Hepatocyte (in vitro differentiated cells): ENCODE measurements at places on chromosomes 7 and 10. TPM values are rescaled to one million over a fixed set of nuclear protein-coding genes. Genes with fewer than 3 reads are reported as not detected.

GRCh38 chr7:137695942-137696341, 150.8 kb downstream of the DGKI start:
- DNase-seq, result peak; percentile 23
- no peaks in the 10 kb centered on the region for H3K36me3 ChIP-seq
- no peak overlapping the region for H3K27ac ChIP-seq

- H3K36me3 ChIP-seq, result no peaks in the 10 kb centered on the region
- H3K4me3 ChIP-seq, result no peak overlapping the region
- H3K27me3 ChIP-seq, result no peaks in the 10 kb centered on the region
- H3K4me1 ChIP-seq, result peaks cover 7% of the 10 kb centered on the region
These were observed 26.4 kb downstream of the AUTS2 start for GRCh38 chr7:69624435-69625230.

GRCh38 chr10:30737931-30738391, 108.4 kb upstream of the LYZL2 start:
- no peak for DNase-seq
- H3K27me3 ChIP-seq, result no peaks in the 10 kb centered on the region
- no peaks in the 10 kb centered on the region for H3K36me3 ChIP-seq

STRIP2 gene
- 1.1 and 1.4 TPM in 2 replicates for total RNA-seq

ITGA8 gene
- 16.8 and 17.3 TPM in 2 replicates for total RNA-seq

ALOX5 gene
- 3.5 and 5.0 TPM in 2 replicates for total RNA-seq

SP8 gene
- 0.12 and 1.0 TPM in 2 replicates for total RNA-seq

SPDYE11 gene
- total RNA-seq, result 0.07 TPM in 1 of 2 replicates, not detected in the other

- H3K36me3 ChIP-seq, result no peaks in the 10 kb centered on the region
- no peak overlapping the region for H3K4me3 ChIP-seq
- H3K27ac ChIP-seq, result no peak overlapping the region
- H3K4me1 ChIP-seq, result peaks cover 6% of the 10 kb centered on the region
- no peak for DNase-seq
These were observed 40.9 kb upstream of the GATA3 start for GRCh38 chr10:8013619-8014018.

RTKN2 gene
- total RNA-seq, result 5.3 and 6.6 TPM in 2 replicates

- no peaks in the 10 kb centered on the region for H3K36me3 ChIP-seq
- DNase-seq, result no peak
- no peaks in the 10 kb centered on the region for H3K27me3 ChIP-seq
- no peak overlapping the region for H3K4me3 ChIP-seq
- no peak overlapping the region for H3K27ac ChIP-seq
- H3K4me1 ChIP-seq, result no peaks in the 10 kb centered on the region
These were observed 898.1 kb downstream of the XPNPEP1 start for GRCh38 chr10:109025172-109025571.

DNA sequence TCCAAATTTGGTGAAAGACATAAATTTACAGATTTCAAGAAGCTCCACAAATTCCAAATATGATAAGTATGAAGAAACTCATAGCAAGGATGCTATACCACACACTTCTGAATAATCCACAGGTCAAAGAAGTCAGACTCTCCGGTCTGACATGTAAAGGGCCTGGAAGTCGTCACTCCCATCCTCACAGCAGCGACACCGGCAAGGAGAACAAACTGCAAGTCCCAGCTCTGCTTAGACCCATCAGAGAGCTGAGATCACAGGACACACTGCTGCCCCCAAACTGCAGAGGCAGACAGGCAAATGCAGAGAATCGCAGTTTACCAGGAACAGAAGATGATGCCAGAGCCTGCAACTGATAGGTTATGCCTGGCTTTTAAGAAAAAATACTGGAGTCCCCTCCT, 62.0 kb downstream of the AMZ1 start:
- DNase-seq, result no peak
- H3K4me1 ChIP-seq, result no peaks in the 10 kb centered on the region

GRCh38 chr10:11106621-11107374, 89.1 kb downstream of the CELF2 start:
- H3K27ac ChIP-seq, result no peak overlapping the region
- H3K27me3 ChIP-seq, result no peaks in the 10 kb centered on the region
- no peaks in the 10 kb centered on the region for H3K36me3 ChIP-seq
- no peaks in the 10 kb centered on the region for H3K4me1 ChIP-seq
- no peak overlapping the region for H3K4me3 ChIP-seq

GRCh38 chr10:66534866-66535265, 391.0 kb upstream of the LRRTM3 start:
- H3K36me3 ChIP-seq, result no peaks in the 10 kb centered on the region
- no peak overlapping the region for H3K4me3 ChIP-seq
- no peak overlapping the region for H3K27ac ChIP-seq
- H3K27me3 ChIP-seq, result no peaks in the 10 kb centered on the region
- DNase-seq, result no peak
- no peaks in the 10 kb centered on the region for H3K4me1 ChIP-seq

DNA sequence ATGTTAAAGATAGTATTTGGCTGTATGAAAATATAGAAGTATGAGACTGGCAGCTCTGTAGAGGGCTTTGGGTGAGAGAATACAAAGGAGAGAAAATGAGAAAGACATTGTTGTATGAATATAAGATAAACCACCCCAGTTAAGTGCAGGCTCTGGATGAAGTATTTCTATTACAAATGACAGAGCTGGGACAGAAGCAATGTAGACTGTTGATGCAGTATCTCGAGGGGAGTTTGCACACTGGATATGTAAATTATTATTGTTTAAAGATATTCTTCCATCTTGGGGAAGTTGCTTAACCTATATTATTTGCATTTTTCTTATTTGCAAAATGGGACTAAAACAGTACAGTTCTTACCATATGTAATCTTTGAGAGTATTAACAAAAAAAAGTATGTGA, 31.5 kb downstream of the ENTPD1 start:
- H3K4me1 ChIP-seq, result no peaks in the 10 kb centered on the region
- DNase-seq, result no peak
- H3K27ac ChIP-seq, result no peak overlapping the region
- no peak overlapping the region for H3K4me3 ChIP-seq
- H3K27me3 ChIP-seq, result no peaks in the 10 kb centered on the region
- H3K36me3 ChIP-seq, result no peaks in the 10 kb centered on the region

RPEL1 gene
- total RNA-seq, result 0.10 TPM in 1 of 2 replicates, not detected in the other
